Fibroblast of skin of right biceps (primary cell): ENCODE measurements at places on chromosomes 13 and 19.
A peak's percentile ranks its signal among the peaks of the same experiment; 100 is the strongest.

DNA sequence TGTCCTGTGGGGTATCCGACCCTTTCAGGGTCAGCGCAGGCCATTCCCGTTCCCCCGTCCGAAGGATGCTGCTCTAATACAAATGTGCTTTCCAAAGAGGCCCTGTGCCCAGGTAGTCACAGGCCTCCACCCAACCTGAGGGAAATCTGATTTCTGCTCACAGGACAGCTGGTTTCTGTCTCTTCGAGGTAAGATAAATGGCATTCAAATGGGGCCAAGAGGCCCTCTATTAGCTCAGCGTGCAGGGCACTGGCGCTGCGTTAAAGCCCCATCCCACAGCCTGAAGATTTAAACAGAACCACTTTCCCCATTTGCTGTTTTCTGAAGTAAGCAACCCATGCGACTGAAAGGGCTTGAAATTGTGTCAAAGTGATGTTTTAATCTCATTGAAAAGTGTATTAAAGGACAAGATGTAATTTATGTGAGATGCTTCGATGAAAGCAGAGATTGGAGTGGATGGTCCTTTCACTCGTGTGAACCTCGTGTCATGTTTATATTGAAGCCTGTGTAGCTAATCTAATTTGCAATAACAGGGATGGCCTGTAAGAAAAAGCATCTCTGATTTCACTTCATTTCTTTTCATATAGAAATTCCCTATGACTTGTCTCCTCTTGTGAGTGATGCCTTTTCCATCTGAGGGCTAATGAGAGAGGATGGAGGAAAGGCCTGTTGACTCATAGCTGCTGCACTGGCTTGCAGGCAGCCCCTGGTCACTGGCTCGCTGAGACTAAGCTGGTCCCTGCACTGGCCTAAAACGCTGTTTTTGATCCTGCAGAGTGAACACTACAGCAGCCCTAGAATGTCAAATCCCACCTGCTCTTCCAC lies 7.3 kb upstream of the SOX1 start:
- no peak for DNase-seq

GRCh38 chr13:36986462-36987240 lies 12.5 kb downstream of the ALG5 start:
- DNase-seq: peak; percentile 22

DNA sequence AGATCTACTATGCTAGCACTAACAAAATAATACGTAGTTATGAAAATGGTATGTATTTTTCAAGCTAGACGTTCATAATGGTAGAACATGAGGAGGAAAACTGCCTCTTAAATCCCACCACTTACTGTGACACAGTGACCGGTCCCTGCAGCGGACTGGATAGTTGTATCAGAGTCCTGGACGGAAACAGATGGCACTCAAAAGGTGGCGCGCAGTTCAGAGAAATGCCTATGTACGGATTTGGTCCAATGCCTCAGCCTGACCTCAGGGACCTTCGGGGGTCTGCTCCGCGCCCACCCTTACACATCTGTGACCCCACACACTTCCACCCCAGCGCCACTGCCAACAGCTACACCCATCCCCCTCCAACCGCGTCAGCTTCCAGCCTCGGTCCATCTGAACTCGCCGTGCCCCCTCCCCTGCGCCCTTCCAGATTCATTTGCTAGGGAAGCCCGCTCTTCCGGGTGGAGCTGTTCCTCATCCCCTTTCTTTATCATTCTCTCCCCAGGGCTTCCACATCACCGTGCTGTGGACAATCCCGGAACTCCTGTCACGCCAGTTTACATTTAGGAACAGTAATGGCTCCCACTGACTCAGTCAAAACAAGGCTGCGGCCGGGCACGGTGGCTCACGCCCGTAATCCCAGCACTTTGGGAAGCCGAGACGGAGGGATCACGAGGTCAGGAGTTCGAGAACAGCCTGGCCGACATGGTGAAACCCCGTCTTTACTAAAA lies 792 bp upstream of the LENG8 start:
- DNase-seq: peak; percentile 63

DNA sequence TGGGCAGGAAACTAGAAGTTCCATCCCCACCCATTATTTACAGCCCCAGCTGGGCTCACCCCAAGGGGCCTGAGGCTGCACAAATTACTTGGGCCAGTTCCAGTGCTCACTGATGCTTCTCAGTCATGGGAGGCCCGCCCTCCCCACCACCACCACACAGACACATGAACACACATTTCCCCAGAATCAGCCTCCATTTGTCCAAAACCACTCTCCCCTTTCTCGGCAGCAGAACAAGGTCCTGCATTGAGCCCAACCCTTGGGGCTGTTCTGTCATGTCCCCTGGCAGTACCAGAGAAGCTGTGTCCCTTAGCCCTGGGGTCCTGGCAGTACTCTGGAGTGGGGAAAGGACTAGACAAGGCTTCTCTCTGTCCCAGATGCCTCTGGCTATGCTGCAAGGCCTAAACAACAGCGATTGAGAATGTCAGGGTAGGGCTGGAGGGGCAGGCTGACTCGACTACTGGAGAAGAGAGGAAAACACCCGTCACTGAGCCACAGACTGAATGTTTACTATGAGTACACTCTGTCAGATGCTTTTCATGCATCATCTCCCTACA lies 21.8 kb downstream of the SAMD4B start:
- DNase-seq: peak; percentile 45

- no peak for DNase-seq
Measured at GRCh38 chr19:4313847-4314490, 9.6 kb downstream of the FSD1 start.

- peak; percentile 76 for DNase-seq
Measured at GRCh38 chr19:55452749-55453346, 8.6 kb downstream of the ISOC2 start.

DNA sequence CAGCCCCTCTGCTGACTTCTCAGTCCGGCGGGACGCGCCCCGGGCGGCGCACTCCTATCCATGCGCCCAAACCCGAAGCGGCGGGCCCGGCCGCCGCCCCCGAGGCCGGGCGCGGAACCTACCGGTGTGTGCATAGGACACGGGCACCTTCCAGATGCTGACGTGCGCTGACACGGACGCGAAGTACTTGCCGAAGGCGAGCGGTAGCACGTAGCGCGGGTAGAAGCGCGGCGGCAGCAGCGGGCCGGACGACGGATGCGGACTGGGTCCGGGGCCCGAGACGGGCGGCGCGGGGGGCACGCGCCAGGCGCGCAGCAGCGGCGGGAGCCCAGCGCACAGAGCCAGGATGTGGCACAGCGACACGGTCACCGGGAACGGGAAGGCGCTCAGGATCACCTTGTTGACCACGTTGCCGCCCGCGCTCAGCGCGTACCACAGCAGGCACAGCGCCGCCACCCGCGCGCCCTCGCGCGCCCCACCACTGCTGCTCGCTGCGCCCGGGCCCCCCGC lies 338 bp downstream of the SLC35E1 start:
- no peak for DNase-seq

- peak; percentile 52 for DNase-seq
Measured at GRCh38 chr19:42313096-42313839, at the start of gene TMEM145. Gene TMEM145, plus strand, starts transcription at chr19:42313309. Its CDS starts 68 bp downstream, at chr19:42313377.

DNA sequence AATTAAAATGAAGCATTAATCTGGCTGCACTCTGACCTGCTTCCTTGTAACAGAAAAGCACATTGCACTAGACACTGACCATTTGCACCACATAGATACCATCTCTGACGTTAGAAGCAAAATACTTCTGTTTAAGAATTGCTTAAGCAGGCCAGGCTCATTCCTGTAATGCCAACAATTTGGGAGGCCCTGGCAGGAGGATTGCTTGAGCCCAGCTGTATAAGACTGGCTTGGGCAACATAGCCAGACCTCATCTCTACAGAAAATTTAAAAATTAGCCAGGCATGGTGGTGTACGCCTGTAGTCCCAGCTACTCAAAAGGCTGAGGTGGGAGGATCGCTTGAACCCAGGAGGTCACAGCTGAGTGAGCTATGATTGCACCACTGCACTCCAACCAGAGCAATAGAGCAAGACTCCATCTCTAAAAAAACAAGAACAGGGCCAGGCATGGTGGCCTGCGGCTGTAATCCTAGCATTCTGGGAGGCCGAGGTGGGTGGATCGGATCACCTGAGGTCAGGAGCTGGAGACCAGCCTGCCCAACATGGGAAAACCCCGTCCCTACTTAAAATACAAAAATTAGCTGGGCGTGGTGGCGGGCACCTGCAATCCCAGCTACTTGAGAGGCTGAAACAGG lies 7.0 kb upstream of the TLE6 start:
- DNase-seq: no peak

GRCh38 chr19:27777726-27778125 lies 1435.2 kb downstream of the UQCRFS1 start:
- DNase-seq: no peak

GRCh38 chr13:43388282-43389034 lies 365.1 kb downstream of the DNAJC15 start:
- no peak for DNase-seq

- no peak for DNase-seq
Measured at GRCh38 chr19:5697022-5697889, 7.2 kb downstream of the RPL36 start.

DNA sequence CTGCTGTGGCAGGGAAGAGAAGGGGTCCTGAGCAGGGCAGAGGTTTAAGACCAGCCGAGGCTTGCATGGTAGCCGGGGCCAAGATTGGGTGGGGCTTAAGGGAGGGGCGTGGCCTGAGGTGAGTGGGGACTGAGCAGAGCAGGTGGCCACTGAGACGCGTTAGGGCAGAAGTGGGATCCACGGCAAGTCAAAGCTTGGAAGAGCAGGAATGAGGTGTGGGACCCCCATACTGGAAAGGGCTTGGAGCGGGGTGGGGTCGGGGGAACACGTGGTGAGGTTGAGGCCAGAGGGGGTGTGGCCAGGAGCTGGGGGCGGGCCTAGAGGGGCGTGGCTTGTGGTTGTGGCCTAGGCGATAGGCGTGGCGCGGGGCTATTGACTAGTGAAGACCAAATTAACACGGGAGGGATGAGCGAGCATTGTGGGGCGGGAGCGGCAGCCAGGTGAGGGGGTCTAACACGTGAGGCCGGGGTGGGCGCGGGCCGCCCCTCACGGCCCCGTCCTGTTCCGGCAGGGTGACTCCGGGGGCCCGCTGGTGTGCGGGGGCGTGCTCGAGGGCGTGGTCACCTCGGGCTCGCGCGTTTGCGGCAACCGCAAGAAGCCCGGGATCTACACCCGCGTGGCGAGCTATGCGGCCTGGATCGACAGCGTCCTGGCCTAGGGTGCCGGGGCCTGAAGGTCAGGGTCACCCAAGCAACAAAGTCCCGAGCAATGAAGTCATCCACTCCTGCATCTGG lies 3.3 kb downstream of the CFD start:
- DNase-seq: peak; percentile 51
